Testis (tissue), 5 donors: ENCODE measurements at places on chromosomes 2 and 18. TPM values are rescaled to one million over a fixed set of nuclear protein-coding genes. Genes with fewer than 3 reads are reported as not detected.

SERPINB2 gene
- not detected for total RNA-seq

DNA sequence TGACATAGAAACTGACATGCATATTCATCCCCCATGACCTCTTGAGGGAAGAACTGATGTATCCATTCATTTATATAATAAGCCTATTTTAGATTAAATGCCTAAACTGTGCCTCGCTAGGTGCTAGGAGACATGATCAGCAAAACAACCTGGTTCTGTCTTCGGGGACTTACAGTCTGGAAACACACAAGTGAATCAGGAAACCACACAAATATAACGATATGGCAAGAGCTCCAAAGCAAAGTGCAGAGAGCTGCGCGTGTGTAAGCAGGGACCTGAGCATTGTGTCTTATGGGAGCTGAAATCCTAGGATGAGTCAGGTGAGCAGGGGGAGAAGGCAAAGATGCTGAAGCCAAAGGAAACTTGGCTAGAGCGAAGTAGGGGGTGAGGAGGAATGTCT lies 120.6 kb downstream of the NRP2 start:
- no peaks in the 10 kb centered on the region for H3K27me3 ChIP-seq
- no peak for DNase-seq

GRCh38 chr2:203596183-203596582 lies 61.1 kb upstream of the RAPH1 start:
- no peaks in the 10 kb centered on the region for H3K27me3 ChIP-seq
- H3K27ac ChIP-seq, result no peak overlapping the region
- H3K4me1 ChIP-seq, result no peaks in the 10 kb centered on the region
- H3K36me3 ChIP-seq, result no peaks in the 10 kb centered on the region
- DNase-seq, result no peak

DNA sequence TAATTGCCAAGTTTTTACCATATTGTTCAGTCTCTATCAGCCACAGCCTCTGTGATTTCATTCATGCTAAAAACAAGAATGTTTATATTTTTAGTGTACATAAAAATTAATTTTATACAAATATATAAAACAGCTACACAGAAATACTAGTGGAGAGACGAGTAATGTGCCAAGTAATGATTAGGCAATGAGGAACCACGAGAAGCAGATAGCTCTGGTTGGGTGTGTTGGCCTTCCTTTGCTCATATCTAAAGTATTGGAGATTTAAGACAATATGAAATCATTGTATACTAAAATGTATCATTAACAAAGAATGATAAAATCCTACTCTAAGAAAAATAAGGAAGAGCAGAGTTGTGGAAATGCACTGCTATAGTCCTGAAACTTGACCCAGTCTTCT lies 326.7 kb downstream of the AGAP1 start:
- no peaks in the 10 kb centered on the region for H3K4me1 ChIP-seq
- H3K27me3 ChIP-seq, result no peaks in the 10 kb centered on the region
- no peak for DNase-seq
- no peaks in the 10 kb centered on the region for H3K36me3 ChIP-seq

RAB17 gene
- total RNA-seq, result 3.2 TPM
